ENCODE measurements at places on chromosomes 1 and 21. TPM values are rescaled to one million over a fixed set of nuclear protein-coding genes. Genes with fewer than 3 reads are reported as not detected.

- DNase-seq, result no peak
Observed at GRCh38 chr1:233393926-233394680, 66.6 kb downstream of the MAP3K21 start.

DNA sequence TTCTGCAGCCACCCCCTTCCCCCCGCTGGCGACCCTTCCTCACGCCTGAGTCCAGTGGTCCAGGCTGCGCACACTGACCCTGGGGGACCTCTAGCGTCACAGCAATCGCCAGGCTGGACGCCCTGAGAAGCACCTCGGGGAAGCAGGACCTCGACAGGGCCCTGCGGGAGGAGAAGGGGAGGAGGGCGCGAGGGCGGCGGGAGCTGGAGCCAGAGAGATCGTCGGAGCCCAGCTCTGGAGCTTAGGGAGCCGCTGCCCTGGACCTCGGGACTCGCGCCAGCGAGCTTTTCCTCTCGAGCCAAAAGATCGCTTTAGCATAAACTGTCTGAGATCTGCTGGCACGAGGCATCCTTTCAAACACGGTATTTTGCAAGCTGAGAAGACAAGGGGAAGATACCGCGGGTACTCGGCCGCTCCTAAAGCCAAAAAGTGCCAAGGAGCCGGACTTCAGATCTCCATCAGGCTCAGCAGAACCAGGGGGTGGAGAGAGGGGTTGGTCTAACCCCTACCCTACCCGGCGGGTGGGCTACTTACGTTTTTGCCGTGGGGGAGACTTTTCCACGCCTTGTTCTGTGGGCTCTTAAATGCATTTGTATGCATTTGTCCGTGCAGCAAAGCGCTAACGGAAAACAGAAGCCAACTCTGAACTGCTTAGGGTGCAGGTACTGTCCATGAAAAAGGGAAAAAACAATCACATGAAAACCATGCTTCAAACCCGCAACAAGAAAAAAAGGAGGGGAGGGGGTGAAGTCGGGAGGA, 586 bp downstream of the COL24A1 start:
- peak; percentile 22 for DNase-seq

GRCh38 chr1:66436378-66437135, 97.4 kb upstream of the SGIP1 start:
- peak; percentile 33 for DNase-seq

GRCh38 chr1:117618450-117619122, 12.7 kb downstream of the TENT5C start:
- no peak for DNase-seq

GRCh38 chr1:62358665-62359373, 39.6 kb upstream of the KANK4 start:
- DNase-seq, result no peak

- peak; percentile 46 for DNase-seq
Observed at GRCh38 chr1:234911787-234912186, 216.8 kb downstream of the TOMM20 start.

GRCh38 chr1:78825561-78825960, 175.9 kb downstream of the IFI44 start:
- DNase-seq, result no peak

GRCh38 chr1:201309416-201309815, 26.1 kb downstream of the PKP1 start:
- no peak for DNase-seq

DNA sequence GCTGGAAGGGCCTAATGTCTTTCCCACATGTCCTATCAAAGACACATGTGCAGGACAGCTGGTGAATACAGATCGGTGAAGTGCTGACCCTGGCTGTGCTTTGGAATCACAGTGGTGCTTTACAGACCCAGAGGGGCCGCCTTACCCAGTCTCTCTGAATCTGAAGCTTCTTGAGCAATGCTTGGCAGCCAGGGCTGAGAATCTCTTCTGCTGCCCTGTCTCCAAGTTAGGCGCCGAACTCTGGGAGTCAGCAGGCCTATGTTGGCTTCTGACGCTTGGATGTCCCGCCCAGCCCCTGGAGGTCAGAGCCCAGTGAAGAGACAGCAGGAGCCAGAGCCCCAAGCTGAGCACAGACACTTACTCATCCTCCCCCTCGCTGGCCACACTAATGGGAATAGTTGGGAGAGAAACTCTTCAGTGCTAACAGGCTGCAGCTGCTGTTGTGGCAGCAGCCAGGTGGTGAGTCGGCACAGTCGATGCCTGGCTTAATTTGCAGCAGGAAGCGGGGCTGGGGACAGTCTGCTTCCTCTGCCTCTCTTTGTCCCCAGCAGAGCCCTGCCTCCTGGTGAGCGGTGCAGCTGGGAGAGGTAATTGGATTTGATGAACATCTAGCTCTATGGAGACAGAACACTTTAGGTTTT, 68.1 kb downstream of the URB2 start:
- no peak for DNase-seq

DNA sequence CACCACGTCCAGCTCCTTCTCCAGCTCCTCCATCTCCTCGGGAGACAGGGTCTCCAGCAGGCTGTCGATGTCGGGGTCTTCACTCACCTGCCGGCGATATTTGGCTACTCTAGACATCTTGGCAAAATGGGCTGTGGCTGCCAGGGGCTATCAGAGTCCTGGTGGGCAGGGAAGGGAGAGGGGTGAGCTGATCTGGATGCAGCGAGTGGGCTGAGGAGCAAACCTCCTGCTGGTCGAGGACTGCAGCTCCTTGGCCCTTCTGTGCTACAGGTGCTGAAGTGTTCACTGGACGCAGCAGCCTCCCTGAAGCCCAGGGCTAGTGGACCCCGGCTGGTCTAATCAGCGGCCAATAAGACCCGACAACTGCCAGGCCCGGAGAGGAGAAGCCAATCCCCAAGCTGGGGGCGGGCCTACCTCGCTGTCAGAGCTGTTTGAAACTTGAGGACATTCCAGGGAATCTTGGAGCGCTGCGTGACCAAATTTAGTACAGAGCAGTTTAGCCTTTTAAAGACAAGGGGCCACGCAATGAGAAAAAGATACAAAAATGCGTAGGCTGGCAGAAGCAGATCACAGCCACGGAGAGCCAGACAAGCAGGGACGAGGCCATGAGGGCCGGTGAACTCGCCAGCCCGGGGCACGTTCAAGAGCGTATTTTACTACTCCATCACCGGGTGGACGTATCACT, at the start of gene LMOD1:
LMOD1 (minus strand) TSS at position 325 of the 685 bp plus-strand sequence; CDS start at position 117, 208 bp downstream.
- no peak for DNase-seq

DNA sequence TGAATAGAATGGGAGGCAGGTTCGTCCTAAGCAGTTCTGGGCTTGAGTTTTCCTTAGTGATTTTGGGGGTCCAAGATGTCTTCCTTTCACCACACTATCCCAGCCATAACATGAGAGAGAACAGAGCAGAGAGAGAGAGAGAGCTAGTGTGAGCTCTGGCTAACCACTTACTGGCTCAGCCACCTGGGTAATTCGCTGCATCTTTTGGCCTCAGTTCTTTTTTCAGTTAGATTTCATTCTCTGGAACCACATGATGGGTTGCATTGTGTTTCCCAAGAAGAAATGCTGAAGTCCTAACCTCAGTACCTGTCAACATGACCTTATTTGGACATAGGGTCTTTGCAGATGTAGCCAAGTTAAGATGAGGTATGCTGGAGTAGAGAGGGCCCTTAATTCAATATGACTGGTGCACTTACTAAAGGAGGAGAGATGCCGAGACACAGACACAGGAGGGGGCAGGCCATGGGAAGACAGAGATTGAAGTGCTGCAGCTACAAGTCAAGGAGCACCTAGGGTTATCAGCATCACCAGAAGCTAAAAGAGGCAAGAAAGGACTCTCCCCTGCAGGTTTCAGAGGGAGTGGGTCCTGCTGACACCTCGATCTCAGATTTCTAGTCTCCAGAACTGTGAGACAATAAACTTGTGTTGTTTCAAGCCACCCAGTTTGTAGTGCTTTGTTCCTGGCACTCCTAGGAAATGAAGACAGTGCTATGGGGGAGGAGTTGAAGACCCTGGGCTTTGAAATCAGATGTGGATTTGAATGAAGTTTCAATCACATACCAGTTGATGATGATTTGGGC, 26.2 kb upstream of the TARBP1 start:
- no peak for DNase-seq

DNA sequence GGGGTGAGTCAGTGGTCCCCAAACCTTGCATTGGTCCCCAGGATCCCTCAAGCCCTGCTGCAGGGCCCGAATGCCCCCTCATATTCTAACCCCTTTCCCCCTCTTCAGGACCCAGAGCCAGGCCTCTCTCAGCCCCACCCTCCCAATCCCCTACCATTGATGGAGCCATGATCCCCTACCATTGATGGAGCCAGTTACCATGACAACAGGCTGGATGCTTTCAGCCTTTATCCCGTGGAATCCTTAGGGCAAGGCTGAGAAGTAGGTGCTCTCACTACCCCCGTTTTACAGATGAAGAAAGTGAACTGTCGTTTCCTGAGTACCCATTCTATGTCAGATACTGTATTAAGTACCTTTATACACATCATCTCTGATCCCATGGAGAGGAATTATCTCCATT, 70.8 kb downstream of the EPHB2 start:
- no peak for DNase-seq

DNA sequence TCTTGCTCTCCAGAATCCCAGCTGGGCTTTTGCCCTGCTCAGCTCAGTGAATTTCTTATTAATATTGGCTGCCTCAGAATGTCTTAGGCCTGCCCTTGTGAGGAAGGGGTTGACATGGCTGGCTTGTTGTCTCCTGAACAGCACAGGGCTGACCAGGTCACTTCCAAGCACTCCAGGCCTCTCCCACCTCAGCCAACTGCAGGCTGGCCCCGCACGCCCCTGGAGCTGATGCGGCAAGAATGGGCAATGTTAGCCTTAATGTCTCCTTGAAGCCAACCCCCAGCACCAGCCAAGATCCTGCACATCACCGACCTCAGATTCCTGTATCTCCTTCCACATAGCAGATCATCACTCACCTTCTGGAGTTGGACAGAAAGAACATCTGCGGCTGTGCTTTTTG, 598.6 kb downstream of the AJAP1 start:
- no peak for DNase-seq

GRCh38 chr21:37623183-37623582, 256.6 kb downstream of the DYRK1A start:
- DNase-seq, result no peak

- DNase-seq, result no peak
Observed at GRCh38 chr21:35050348-35051286, 1.5 kb upstream of the RUNX1 start.

- no peak for DNase-seq
Observed at GRCh38 chr1:36400825-36401601, 3.3 kb upstream of the LSM10 start.

GRCh38 chr1:33357099-33357498, 36.2 kb upstream of the A3GALT2 start:
- no peak for DNase-seq

GRCh38 chr1:245276445-245276844, 121.7 kb downstream of the KIF26B start:
- DNase-seq, result no peak

- no peak for DNase-seq
Observed at GRCh38 chr1:19773485-19773884, 26.2 kb downstream of the TMCO4 start.

- no peak for DNase-seq
Observed at GRCh38 chr1:190289897-190290296, 187.8 kb downstream of the BRINP3 start.

APCS gene
- total RNA-seq, result not detected

SMYD3 gene
- 27.0 TPM for total RNA-seq

PLXNA2 gene
- total RNA-seq, result 2.1 TPM

ARHGAP30 gene
- 273 TPM for total RNA-seq

CDCA8 gene
- total RNA-seq, result 64.7 TPM

FBXO28 gene
- 31.0 TPM for total RNA-seq

RIMS3 gene
- 6.9 TPM for total RNA-seq

CLDN19 gene
- total RNA-seq, result not detected

OR2L2 gene
- total RNA-seq, result 0.19 TPM

SMYD2 gene
- 38.1 TPM for total RNA-seq

DCST1 gene
- not detected for total RNA-seq

PADI4 gene
- total RNA-seq, result 4.9 TPM

Measured in activated naive CD8-positive, alpha-beta T cell treated with anti-CD3 and anti-CD28 coated beads, Interleukin-2, amount 10 ng/mL, durations not matched to agents 7 days and 5 days (primary cell).